Spleen (tissue), 13 donors: ENCODE measurements at places on chromosomes 13 and 19.

- DNase-seq = no peak
- no peak overlapping the region for H3K4me3 ChIP-seq
- peaks cover 79% of the 10 kb centered on the region for H3K36me3 ChIP-seq
- no peaks in the 10 kb centered on the region for H3K4me1 ChIP-seq
- no peaks in the 10 kb centered on the region for H3K27me3 ChIP-seq
- no peak overlapping the region for H3K27ac ChIP-seq
Measured at GRCh38 chr19:45621976-45622503, 17.2 kb downstream of the EML2 start.

DNA sequence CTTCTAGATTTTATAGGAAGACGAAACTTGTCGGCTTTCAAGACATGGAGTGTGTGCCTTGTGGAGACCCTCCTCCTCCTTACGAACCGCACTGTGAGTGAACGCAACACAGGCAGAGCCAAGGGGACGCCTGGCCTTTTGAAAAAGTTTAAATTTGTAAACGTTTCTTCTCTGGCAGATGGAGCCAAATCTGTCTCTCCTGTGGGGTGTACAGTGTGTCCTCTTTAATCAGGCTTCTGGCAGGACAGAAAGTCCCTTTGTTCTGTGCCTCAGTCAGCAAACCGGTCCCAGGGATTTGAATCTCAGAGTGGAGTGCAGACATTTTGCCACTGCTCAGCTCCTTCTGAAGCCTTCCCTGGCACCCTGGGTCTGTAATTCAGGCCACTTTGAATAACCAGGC, 56.5 kb downstream of the TNFRSF19 start:
- H3K36me3 ChIP-seq = no peaks in the 10 kb centered on the region
- H3K27ac ChIP-seq = no peak overlapping the region
- no peaks in the 10 kb centered on the region for H3K4me1 ChIP-seq
- no peak overlapping the region for H3K4me3 ChIP-seq

GRCh38 chr13:79671420-79671819, 190.5 kb downstream of the NDFIP2 start:
- DNase-seq = no peak
- H3K27ac ChIP-seq = no peak overlapping the region
- H3K27me3 ChIP-seq = no peaks in the 10 kb centered on the region
- H3K4me1 ChIP-seq = no peaks in the 10 kb centered on the region

DNA sequence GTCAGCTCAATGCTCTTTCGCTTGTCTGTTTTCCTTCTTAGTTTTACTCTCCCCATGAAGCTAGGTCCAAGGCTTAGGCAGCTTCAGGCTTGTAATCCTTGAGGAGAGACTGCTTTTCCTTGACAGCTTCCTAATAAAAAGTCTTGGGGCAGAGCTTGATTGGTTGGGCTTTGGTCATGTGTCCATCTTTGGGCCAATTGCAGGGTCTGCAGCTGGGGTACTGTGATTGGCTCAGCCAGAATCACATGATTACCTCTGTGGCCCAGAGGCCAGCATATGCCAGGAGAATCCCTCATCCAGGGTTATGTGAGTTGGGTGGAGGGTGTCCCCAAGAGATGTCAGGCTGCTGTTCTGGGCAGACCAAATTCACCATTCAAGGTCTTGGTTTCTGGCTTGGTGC, 8.1 kb downstream of the KLK1 start:
- no peaks in the 10 kb centered on the region for H3K36me3 ChIP-seq
- H3K27ac ChIP-seq = no peak overlapping the region
- DNase-seq = no peak
- H3K4me1 ChIP-seq = no peaks in the 10 kb centered on the region
- peaks cover 30% of the 10 kb centered on the region for H3K27me3 ChIP-seq

DNA sequence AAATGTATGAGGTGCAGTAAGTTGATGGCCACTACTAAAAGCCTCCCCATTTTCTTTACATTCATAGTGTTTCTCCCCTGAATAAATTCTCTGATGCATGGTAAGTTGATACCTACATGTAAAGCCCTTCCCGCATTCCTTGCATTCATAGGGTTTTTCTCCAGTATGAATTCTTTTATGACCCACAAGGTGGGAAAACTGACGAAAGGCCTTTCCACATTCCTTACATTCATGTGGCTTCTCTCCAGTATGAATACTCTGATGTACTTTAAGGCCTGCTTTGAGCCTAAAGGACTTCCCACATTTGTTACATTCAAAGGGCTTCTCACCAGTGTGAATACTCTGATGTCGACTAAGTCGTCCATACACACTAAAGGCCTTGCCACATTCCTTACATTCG, 20.5 kb downstream of the ZNF607 start:
- no peaks in the 10 kb centered on the region for H3K36me3 ChIP-seq
- H3K4me1 ChIP-seq = no peaks in the 10 kb centered on the region
- no peak for DNase-seq
- no peaks in the 10 kb centered on the region for H3K27me3 ChIP-seq
- H3K27ac ChIP-seq = no peak overlapping the region
- no peak overlapping the region for H3K4me3 ChIP-seq
